ENCODE measurements at places on chromosomes 2 and 18.

DNA sequence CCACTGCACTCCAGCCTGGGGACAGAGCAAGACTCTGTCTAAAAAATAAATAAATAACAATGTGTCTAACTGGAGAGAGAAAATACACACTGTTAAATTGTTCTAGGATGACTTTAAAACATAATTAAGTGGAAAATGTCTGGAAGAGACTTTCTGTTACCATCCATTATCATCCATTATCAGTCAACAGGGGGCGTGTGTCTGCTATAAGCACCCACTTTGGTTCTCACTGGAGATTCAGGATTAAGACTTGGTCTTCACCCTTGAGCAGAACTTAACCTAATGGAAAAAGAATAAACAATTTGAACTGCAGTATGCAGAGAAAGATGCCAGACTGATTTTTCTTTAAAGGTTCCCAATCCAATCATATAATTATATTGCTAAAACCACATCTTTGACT is 999.8 kb upstream of the GYPC start:
- no peak for DNase-seq

DNA sequence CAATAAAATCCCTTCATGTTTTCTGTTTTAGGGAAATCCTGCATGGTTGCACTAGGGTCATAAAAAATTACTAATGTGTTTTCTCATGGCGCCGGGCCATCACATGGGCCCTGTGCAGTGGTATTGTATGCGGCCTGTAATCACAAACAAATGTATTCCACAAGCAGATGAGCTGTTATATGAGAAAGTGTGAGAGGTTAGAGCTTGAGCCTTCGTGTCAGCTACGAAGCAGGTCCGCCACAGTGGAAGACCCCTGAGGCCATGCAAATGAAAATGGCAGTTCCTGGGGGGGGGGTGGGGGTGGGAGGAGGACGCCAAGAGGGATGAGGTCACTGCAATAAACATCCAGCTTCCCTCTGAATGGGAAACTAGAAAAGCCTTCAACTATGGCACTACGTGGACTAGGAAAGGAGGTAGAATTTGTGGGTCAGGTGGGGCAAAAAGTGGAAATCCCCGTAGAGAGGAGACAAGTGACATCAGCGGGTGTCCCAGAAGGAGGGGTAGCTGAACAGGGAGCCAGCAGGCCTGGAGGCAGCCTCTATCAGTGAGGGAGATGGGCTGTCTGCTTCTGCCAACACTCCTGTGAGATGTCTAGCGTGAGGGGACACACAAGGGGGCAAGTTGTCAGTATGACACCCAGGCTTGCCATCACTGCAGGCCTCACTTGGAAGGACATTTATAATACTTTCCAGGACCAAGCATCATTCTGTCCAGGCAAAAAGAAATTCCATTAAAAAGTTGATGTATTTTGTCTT is 130.3 kb upstream of the CTAGE1 start:
- DNase-seq, result no peak

DNA sequence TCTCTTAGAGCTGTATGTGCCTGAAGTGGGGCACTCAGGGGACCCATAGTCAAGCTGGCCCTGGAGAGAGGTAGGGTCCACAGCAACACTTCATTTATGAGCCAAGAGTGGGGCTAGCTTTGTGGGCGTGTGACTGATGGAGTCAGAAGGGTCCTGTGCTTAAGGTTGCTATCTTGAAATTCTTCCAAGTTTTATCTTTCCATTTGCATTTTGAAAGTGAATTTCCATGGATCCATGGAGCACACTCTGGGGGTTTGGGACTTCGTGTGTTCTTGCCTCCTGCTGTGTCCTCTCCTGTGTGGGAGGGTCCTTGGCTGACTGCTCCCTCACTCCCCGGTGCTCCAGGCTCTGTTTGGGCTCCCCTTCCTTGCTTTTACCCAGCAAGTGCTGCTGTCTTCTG is 50.8 kb downstream of the FHOD3 start:
- DNase-seq, result no peak

- peak; percentile 51 for DNase-seq
These were observed 319.6 kb upstream of the TCF4 start for GRCh38 chr18:55907453-55908175.

DNA sequence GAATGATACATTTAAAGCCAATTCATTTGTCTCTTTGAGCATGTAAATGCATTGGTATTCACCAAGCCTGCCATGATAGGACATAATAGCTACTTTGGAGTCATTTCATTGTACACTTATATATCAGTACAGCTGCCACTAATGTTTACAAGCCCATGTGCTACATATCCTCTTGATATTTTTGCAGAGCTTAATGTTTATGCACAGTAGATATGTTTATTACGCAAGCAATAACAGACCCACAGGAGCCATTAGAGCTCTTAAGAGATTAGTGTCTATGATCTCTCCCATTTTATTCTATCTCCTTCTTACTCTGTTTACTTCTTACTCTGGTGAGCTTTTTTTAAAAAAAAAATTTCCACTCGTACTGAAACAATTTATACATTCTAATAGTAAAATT is 1132.1 kb upstream of the ZEB2 start:
- DNase-seq, result no peak

GRCh38 chr18:79899609-79900445 is 51.6 kb downstream of the SLC66A2 start:
- no peak for DNase-seq

DNA sequence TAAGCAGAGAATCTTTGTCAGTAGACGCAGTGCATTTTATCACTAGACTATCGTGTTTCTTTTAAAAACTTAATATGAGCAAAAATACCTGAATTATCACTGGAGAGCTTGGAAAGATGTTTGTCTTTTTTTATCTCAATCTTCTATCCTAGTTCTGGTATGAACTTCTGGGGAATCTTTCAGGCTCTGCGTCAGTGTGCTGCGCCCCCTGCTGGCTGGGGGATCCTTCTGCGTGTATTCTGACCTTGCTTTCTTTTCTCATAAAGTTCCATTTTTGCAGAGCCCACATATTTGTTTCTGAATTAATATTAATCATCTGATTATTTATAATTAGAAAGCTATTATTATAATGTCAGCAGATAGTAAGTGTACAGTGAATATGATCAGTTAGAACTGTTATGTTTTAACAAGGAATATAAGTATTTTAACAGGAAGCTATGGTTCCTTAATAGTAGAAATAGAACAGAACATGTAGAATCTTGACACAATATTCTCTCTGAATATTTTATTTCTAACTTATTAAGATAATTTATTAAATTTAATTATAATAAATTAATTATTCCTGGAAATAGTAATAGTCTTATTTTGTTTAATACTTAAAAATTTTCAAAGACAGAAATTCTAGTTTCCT is 945.0 kb upstream of the CRIM1 start:
- peak; percentile 71 for DNase-seq

DNA sequence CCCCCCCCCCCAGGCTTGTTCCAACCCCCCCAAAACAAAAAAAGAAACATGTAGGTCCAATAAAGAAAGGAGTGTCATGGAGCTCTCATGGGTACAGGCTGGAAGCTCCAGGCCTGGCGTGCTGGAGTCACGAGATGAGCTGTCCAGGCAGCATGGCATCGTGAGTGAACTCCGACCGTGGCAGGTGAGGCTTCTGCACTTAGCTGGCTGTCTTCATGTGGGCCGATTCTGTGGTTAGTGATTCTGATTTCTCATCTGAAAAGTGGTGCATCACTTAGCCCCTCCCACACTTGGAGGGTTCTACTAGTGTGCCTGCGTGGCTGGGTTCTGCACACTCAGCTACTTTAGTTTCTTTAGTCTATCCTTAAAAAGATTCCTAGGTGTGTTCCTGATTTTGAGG is 126.4 kb upstream of the MGAT5 start:
- no peak for DNase-seq

- DNase-seq, result no peak
These were observed 58.8 kb upstream of the OTOS start for GRCh38 chr2:240199133-240199870.

GRCh38 chr2:157897106-157897971 is 21.2 kb upstream of the ACVR1 start:
- no peak for DNase-seq

GRCh38 chr18:22632191-22632590 is 214.5 kb upstream of the CTAGE1 start:
- no peak for DNase-seq

DNA sequence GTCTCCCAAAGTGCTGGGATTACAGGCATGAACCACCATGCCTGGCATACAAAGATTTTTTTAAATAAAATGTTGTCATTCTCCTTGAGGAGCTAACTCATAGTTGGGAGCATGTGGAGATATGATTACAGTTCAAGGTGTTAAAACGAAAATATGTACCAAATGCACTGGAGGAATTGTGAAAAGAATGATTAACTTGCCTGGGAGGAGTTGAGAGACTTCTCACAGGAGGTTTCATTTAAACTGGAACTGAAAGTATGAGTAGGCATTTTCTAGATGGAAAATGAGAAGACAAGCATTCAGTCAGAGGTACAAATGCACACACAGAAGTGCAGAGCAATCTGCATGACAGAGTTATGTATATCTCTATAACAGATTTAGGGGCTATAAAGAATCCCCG is 126.6 kb upstream of the PDE1A start:
- DNase-seq, result no peak

GRCh38 chr2:49940626-49941025 is 786.3 kb upstream of the FSHR start:
- no peak for DNase-seq

DNA sequence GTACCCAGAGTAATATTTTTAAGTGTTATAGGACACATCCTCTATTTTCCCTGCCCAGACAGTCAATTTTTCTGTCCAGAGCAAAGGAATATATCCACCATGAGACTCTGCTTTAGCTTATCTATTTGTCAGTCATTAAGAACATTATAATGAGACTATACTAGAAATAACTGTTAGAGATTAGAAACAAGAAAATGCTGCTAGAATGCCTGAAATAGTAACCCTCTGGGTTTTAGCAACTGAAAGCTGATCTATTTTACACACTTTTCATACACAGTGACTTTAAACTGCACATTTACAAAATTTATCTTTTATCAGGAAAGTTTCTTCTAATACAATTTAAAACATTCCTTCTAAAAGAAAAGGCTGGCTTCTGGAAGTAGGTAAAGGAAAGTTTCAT is 39.6 kb downstream of the MBD2 start:
- DNase-seq, result no peak

- no peak for DNase-seq
These were observed 175.8 kb downstream of the MYO3B start for GRCh38 chr2:170353723-170354122.

GRCh38 chr2:129712676-129712985 is 266.8 kb upstream of the RAB6C start:
- peak; percentile 34 for DNase-seq

GRCh38 chr2:189091253-189091652 is 88.3 kb downstream of the COL5A2 start:
- no peak for DNase-seq

DNA sequence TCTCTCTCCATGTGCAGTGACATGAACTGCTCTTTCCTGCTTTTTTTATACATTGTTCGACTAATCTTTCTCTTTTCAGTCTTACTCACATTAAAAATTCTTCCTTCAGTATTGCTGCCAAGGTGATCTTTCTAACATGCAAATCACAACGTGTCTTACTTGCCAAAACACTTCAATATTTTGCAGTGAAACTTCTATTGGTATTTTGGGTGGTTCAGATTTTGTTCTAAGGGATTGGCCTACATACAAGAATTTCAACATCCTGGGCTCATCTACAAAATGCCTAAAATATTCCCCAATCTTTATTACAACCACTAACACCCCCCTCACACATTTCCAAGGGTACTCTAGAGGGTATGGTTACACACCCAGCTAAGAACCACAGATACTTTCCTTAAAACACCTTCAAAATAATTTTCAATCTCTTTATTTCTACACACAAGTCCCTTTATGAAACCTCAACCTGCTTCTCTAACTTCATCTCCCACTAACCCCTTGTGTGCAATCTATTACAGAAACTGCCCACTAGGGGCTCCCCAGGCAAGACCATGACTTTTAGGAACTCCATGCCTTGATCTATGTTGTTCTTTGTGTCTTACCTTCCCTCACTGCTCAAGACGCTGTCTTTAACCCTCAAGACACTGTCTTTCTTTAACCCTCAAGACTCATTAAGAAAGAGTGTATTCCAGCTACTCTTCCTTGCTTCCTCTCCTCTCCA is 50.9 kb downstream of the COL3A1 start:
- DNase-seq, result no peak

- no peak for DNase-seq
These were observed 668 bp downstream of the NFU1 start for GRCh38 chr2:69436596-69436937.

GRCh38 chr2:19728125-19728524 is 173.7 kb downstream of the TTC32 start:
- no peak for DNase-seq

DNA sequence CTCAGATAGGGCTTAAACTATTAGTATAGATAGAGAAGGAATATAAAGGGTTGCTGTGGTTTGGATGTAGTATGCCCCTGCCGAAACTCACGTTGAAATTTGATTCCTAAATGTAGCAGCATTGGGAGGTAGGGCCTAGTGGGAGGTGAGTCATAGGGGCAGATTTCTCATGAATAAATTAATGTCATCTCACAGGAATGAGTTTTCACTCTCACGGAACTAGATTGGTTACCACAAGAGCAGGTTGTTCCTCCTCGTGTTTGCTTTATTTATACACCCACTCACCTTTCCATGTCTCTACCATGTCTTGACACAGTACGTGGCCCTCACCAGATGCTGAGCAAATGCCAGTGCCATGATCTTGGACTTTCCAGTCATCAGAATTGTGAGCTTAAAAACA is 218.2 kb downstream of the RBM43 start:
- no peak for DNase-seq
